ENCODE measurements at places on chromosomes 5 and 9.

GRCh38 chr5:61966997-61967396, 339.0 kb upstream of the KIF2A start:
- no peak for DNase-seq

GRCh38 chr9:40913096-40913719, 215.3 kb downstream of the FOXD4L6 start:
- DNase-seq = no peak

GRCh38 chr5:1443171-1443570, 2.1 kb downstream of the SLC6A3 start:
- no peak for DNase-seq

- DNase-seq = no peak
These were observed 1.8 kb downstream of the BNC2 start for GRCh38 chr9:16868701-16869100.

- DNase-seq = no peak
These were observed 7.6 kb upstream of the GRPEL2 start for GRCh38 chr5:149337736-149338135.
